T1000 (cell line): ENCODE measurements at places on chromosomes 6 and 20.
A peak's percentile ranks its signal among the peaks of the same experiment; 100 is the strongest.

GRCh38 chr20:38450412-38450975 lies 15.4 kb upstream of the SNHG17 start:
- no peak for DNase-seq

DNA sequence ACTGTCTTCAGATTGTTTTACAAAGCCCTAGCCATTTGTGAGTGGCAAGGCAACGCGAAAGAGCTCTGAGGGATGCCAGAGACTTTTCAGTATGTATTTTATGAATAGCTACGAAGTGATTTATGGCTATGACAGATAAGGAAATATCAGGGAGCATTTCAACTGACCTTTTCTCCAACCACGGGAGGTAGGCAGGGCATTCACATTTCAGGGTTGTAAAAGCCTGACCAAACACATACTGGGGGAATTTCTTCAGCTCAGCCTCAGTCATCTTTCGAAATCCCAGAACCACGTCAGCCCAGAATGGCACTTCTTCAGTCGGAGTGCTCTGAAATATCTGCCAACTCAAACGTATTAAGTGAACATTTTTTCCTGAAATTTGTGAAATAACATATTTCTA lies 10.8 kb downstream of the DDO start:
- no peak for DNase-seq

- no peak for DNase-seq
Measured at GRCh38 chr6:106785298-106785697, 155.9 kb downstream of the QRSL1 start.

GRCh38 chr6:151763303-151763702 lies 44.2 kb upstream of the ESR1 start:
- no peak for DNase-seq

- DNase-seq, result no peak
Measured at GRCh38 chr6:71459162-71459561, 170.6 kb downstream of the OGFRL1 start.

DNA sequence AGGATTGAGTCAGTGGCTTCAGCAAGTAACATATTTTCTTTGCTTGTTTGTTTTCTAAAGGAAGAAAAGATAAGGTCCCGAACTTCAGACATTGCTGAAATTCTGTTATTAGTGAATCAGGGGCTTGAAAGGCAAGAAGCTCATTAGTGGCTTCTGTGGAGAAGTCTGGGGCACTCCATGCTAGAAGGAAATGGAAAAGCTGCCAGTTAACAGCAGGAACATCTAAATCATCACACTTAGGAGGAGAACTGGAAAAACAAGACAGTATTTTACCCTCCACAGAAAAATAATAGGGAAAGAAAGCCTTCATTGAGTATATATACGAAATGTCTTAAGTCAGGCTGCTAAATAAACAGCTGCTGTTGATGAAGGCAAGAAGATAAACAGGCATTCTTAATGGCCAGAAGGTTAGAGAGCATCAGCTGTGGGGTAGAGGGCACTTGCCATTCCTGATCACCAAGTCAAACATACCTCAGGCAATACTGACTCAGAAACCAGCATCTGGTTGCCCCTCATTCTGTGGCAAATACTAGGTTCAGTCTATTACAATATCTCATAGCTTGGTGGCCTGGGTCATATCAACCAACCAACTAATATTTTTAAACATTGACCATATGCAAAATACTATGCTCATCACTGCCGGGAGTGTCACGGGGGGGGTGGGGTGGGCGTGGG lies 143.2 kb upstream of the TENT5A start:
- DNase-seq, result peak; percentile 44
